ENCODE measurements at places on chromosomes 2 and 18. TPM values are rescaled to one million over a fixed set of nuclear protein-coding genes. Genes with fewer than 3 reads are reported as not detected.

The TET3 gene
- total RNA-seq = 2.5 TPM

DNA sequence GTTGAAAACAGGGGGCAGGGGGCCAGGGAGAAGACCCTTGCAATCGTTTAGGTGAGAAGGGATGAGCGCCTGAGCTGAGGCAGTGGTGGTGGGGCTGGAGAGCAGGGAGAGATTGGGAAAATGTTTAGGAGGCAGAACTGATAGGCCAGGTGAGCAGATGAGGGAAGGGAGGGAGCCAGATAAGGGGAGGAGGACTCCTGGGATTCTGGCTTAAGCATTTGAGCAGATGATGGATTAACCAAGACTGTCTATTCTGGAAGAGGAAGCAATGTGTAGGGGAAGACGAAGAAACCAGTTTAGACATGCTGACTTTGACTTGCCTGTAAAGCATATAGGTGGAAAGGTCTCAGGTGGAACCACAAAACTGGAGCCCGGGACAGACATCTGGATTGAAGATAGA is 49.9 kb upstream of the ASPRV1 start:
- no peak for DNase-seq

GRCh38 chr2:31302940-31303563 is 69.1 kb downstream of the EHD3 start:
- no peak for DNase-seq

- peak; percentile 62 for DNase-seq
Observed at GRCh38 chr18:275486-275885, 7.6 kb upstream of the THOC1 start.

DNA sequence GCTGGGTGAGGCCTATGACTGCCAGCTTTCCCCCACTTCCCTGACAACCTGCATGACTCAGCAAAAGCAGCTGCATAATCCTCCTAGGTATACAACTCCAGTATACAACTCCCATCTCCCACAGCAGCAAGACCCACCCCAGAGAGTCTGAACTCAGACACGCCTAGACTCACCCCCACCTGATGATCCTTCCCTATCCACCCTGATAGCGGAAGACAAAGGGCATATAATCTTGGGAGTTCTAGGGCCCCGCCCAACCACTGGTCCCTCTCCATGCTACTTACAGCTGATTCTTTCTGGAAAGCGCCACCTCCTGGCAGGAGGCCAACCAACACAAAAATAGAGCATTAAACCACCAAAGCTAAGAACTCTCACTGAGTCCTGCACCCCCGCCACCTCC is 296.5 kb downstream of the DCC start:
- no peak for DNase-seq

GRCh38 chr2:149768320-149768799 is 180.8 kb upstream of the MMADHC start:
- no peak for DNase-seq

All from right cardiac atrium (tissue), 5 donors.